GM12878 (cell line): ENCODE measurements at places on chromosomes 12 and 14. TPM values are rescaled to one million over a fixed set of nuclear protein-coding genes. Genes with fewer than 3 reads are reported as not detected.

DNA sequence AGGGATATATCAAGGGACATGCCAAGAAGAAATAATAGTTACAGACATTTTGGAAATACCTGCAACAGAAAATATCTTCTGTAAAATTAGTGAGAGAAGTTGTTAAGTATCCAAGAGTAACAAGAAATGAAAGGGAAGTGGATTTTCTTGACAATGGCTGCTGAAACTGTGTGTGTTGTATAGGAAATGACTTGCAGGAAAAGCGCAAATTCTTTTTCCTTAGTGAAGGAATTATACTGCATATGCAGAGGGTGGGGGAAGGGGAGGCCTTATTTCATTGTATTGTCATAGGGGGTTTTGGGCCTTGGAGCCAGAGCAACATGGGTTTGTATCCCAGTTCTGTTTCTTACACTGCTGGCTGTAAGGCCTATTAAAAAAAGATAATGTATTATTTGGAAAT lies 84.4 kb upstream of the DDHD1 start:
- no peak overlapping the region for H3K27ac ChIP-seq
- H3K27me3 ChIP-seq = no peaks in the 10 kb centered on the region
- H3K4me3 ChIP-seq = no peak overlapping the region
- H3K4me1 ChIP-seq = no peaks in the 10 kb centered on the region

The RAD51B gene
- 21.7 and 26.0 TPM in 2 replicates for polyA plus RNA-seq

DNA sequence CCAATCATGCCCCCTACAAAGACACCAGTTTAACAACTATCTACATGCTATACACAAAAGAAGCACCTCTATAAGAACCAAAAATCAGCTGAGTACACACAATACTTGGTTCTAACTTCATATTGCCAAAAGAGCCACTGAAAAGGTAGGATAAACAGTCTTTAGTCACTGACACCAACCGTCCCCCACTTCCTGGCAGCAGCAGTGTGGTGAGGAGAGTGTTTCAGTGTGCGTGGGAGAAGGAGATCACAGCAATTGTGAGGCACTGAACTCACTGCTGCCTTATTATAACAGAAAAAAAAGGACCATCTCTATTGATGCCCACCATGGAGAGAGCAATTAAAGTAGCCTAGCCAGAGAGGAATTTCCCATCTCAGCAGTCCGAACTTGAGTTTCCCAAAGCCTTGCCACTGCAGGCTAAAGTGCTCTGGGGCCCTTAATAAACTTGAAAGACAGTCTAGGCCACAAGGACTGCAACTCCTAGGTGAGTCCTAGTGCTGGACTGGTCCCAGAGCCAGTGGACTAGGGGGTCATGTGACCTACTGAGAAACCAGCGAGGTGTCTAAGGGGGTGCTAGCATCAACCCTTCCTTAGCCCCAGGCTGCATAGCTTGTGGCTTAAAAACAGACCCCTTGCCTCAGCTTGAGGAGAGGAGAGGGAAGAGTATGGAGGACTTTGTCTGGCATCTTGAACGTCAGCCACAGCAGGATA lies 37.1 kb upstream of the LMNTD1 start:
- H3K27me3 ChIP-seq = no peaks in the 10 kb centered on the region
- H3K4me3 ChIP-seq = no peak overlapping the region
- no peaks in the 10 kb centered on the region for H3K36me3 ChIP-seq
- H3K4me1 ChIP-seq = no peaks in the 10 kb centered on the region

DNA sequence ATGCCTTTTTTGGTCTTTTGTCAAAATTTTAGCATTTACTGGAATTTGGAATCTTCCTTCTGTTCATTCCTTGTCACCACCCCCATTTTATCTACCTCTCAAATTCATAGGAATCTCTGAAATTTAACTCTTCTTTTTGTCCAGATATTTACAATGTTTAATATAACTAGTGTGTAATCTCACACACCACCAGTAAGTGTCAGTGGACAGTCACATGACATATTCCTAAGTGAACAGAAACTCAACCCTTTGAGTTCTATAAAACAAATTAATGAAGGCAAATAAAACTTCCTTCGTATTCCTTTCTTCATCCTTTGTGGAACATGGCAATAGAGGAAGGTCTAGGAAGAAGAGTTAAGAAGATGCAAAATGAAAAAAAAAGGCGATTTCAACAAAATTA lies 26.6 kb downstream of the ATF7 start:
- H3K27me3 ChIP-seq = no peaks in the 10 kb centered on the region
- H3K36me3 ChIP-seq = no peaks in the 10 kb centered on the region
- DNase-seq = no peak
- no peak overlapping the region for H3K4me3 ChIP-seq

GRCh38 chr12:106956048-106956578 lies 406 bp downstream of the TMEM263 start:
- peaks cover 4% of the 10 kb centered on the region; the same call in 1 of the 2 replicates for H3K4me1 ChIP-seq
- no peaks in the 10 kb centered on the region for H3K27me3 ChIP-seq
- H3K4me3 ChIP-seq = peak overlapping the region; percentile 81
- no peak for DNase-seq

DNA sequence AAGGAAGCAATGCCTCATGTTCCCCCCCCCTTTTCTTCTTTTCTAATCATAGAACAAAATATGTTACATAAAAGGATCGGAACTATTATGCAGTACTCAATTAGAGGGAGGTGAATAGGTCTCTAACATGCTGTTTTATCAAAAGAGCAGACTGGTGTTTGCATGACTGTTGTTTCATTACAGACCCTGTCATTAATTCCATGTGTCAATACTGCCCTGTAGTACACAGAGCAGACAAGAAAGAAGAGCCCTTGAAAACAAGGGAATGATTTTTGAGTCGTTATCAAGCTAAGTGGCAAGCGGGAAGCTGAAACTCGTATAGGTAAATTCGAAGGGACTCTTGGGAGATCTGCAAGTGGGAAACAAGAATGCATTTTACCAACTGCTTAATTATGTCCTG lies 76.9 kb upstream of the TMEM263 start:
- no peak overlapping the region for H3K27ac ChIP-seq
- DNase-seq = no peak
- no peaks in the 10 kb centered on the region for H3K36me3 ChIP-seq
- H3K4me1 ChIP-seq = no peaks in the 10 kb centered on the region

GRCh38 chr14:102215071-102215470 lies 75.4 kb downstream of the WDR20 start:
- H3K27ac ChIP-seq = no peak overlapping the region
- DNase-seq = no peak
- H3K27me3 ChIP-seq = no peaks in the 10 kb centered on the region
- peaks cover 10% of the 10 kb centered on the region for H3K4me1 ChIP-seq
- no peak overlapping the region for H3K4me3 ChIP-seq
- peaks cover 3% of the 10 kb centered on the region for H3K36me3 ChIP-seq

The COCH gene
- 3.2 and 3.7 TPM in 2 replicates for polyA plus RNA-seq

The RND1 gene
- 1.1 and 2.1 TPM in 2 replicates for polyA plus RNA-seq

GRCh38 chr12:70948976-70949336 lies 28.4 kb upstream of the PTPRR start:
- H3K27ac ChIP-seq = no peak overlapping the region
- H3K36me3 ChIP-seq = no peaks in the 10 kb centered on the region
- H3K4me1 ChIP-seq = no peaks in the 10 kb centered on the region

GRCh38 chr12:13288501-13288900 lies 92.0 kb downstream of the EMP1 start:
- DNase-seq = no peak
- H3K27me3 ChIP-seq = no peaks in the 10 kb centered on the region; the same call in 1 of the 2 replicates
- no peaks in the 10 kb centered on the region for H3K4me1 ChIP-seq
- no peak overlapping the region for H3K4me3 ChIP-seq

DNA sequence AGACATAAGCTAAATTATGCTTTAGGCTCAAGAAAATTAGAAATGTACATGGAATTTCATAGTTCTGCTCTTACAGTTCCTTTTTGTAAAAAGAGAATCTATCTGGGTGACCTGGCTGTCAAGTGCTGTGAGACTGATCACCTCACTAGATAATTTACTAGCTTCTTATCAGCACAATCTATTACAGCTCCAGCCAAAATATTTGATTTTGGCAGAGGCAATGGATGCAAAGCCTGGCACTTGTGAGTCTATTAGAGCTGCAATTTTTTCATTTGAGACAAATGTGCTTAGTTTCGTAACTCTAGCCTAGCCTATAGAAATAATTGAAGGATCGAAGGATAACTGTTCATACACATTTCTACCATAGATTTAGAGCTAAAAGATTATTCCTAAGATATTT lies 927.5 kb downstream of the SLC6A15 start:
- H3K27me3 ChIP-seq = no peaks in the 10 kb centered on the region
- H3K4me1 ChIP-seq = no peaks in the 10 kb centered on the region
- H3K4me3 ChIP-seq = no peak overlapping the region

- no peak overlapping the region for H3K4me3 ChIP-seq
- H3K27ac ChIP-seq = no peak overlapping the region
- H3K36me3 ChIP-seq = no peaks in the 10 kb centered on the region
Observed at GRCh38 chr14:59803052-59803540, 67.5 kb downstream of the RTN1 start.

DNA sequence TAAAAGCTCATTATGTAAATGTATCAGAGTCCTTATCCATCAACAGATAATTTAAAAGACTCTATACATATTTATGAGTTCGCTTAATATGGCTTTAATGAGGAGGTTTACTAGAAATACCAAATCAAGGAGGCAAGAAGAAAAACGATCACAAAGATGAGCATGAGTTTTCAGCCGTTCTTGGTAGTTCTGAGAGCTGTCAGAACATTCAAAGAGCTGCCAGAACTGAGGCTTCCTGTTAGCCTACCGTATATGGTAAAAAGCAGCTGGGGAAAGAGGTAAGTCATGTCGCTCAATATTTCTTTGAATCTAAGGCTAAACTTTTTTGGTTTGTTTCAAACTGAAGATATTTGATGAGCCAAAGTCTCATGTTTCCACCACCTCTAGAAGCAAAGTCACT lies 115.3 kb upstream of the PLXNC1 start:
- DNase-seq = no peak
- H3K4me3 ChIP-seq = no peak overlapping the region
- no peaks in the 10 kb centered on the region for H3K36me3 ChIP-seq

The E2F7 gene
- polyA plus RNA-seq = 27.4 and 30.8 TPM in 2 replicates

DNA sequence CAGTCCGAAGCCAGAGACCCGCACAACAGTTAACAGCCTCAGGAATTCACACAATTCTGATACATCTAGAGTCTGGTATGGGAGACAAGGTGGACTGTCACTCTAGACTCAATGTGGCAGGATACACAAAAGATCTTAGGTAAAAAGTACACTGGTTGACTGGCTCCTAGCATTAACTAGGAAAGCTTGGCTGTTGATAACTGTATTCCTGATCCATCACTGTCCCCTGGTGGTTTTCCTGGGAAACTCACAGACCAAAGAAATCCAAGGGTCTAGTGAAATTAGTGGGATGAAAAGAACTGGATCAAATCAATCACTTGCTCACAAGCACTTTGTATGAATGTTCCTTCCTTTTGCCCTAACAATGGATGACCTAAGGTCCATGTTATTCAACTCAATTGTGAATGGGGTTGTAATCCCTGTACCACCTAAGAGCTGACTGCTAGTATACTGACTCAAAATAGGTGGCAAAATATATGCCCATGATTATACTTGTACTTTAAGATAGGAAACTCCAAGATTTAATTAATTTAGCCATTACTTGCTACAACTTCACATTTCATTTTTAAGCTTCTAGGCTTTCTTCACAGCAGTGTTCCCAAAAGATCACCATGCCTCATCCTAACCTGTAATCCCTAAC lies 14.0 kb downstream of the NPC2 start:
- no peaks in the 10 kb centered on the region; the same call in none of the 2 replicates for H3K36me3 ChIP-seq
- H3K27me3 ChIP-seq = no peaks in the 10 kb centered on the region
- H3K27ac ChIP-seq = no peak overlapping the region
- no peak overlapping the region for H3K4me3 ChIP-seq
- DNase-seq = no peak

The FAM186B gene
- polyA plus RNA-seq = 0.57 and 0.59 TPM in 2 replicates

DNA sequence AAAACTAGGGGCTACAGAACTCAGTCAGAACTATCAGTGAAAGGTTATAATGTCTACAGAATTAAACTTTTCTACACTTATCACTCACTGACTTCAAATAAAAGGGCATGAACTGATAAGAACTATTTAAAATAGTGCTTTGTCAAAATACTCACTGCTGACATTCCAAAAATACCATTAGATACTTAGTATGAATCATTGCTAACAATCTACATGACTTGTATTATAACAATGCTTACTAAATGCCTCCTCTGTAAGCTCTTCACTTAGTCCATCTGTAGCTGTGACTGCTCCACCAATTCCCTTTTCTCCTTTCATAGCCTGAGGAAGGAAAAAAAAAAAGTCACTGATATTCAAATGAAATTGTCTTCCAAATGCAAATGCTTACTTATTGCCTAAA lies 17.0 kb downstream of the NFYB start:
- DNase-seq = no peak
- no peak overlapping the region for H3K27ac ChIP-seq
- peaks cover 6% of the 10 kb centered on the region for H3K36me3 ChIP-seq
- no peak overlapping the region for H3K4me3 ChIP-seq

DNA sequence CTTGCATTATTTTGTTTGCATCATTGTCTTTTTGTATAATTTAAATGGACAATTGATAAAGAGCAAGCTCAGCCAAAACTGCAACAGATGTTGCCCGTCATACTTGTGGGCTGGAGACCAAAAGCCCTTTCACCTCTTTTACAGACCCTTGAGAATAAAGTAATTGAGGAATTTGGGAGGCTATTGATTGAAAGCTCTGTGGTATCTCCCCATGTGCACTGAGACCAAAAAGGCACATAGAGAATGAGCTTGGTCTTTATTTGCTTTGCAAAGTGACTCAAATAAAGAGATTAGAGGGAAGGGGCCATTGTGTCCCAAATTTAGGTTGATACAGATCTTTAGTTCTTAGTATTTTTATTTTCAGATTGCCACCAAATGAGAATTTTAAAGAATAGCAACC lies 617.6 kb downstream of the TRHDE start:
- no peak for DNase-seq
- no peaks in the 10 kb centered on the region for H3K4me1 ChIP-seq
- H3K27me3 ChIP-seq = no peaks in the 10 kb centered on the region
- no peak overlapping the region for H3K27ac ChIP-seq
- no peaks in the 10 kb centered on the region for H3K36me3 ChIP-seq
- no peak overlapping the region for H3K4me3 ChIP-seq

GRCh38 chr12:83796531-83796930 lies 1109.8 kb downstream of the TMTC2 start:
- H3K27ac ChIP-seq = no peak overlapping the region
- no peak for DNase-seq
- no peaks in the 10 kb centered on the region for H3K36me3 ChIP-seq
- no peak overlapping the region for H3K4me3 ChIP-seq
- H3K4me1 ChIP-seq = no peaks in the 10 kb centered on the region

DNA sequence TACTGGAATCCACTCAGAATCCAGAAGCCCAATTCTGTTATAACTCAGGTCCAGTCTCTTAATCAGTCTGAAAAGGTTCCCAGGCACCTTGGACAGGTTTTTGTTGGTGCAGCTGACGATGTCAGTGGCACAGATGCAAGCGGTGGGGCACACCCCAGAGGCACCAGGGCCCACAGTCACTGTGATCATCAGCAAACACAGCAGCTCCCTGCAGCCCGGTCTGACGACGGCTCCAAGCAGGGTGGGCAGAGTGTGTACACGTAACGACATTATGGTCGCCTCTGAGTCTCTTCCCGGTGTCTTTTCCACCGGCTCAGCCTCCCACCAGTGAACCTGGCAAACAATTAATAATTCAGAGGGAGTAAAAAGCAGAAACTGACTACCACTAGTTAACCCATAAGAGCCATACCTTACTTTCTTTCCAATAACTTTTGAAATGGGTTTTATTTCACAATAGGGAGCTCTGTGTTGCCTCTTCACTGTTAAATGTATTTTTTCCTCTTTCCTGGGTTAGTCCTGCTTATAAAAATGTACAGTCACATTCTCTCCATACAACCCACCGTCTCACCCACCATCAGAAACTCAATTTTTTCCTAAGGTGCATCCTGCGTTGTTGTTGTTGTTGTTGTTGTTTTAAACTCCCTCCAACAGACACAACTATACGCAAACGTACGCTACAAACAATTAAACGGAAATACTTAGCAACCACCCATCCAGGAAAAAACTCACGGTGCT lies 521 bp upstream of the PCED1B start:
- peaks cover 10% of the 10 kb centered on the region for H3K4me1 ChIP-seq
- H3K4me3 ChIP-seq = peak overlapping the region; percentile 12
- H3K27ac ChIP-seq = no peak overlapping the region
- H3K36me3 ChIP-seq = no peaks in the 10 kb centered on the region
- DNase-seq = no peak
- peaks cover 19% of the 10 kb centered on the region for H3K27me3 ChIP-seq
